Central memory CD8-positive, alpha-beta T cell (primary cell): ENCODE measurements at places on chromosomes 5 and 9.

GRCh38 chr5:14250084-14250695, 107.0 kb downstream of the TRIO start:
- DNase-seq: no peak

GRCh38 chr9:101468116-101468515, 32.5 kb upstream of the ALDOB start:
- DNase-seq: no peak

DNA sequence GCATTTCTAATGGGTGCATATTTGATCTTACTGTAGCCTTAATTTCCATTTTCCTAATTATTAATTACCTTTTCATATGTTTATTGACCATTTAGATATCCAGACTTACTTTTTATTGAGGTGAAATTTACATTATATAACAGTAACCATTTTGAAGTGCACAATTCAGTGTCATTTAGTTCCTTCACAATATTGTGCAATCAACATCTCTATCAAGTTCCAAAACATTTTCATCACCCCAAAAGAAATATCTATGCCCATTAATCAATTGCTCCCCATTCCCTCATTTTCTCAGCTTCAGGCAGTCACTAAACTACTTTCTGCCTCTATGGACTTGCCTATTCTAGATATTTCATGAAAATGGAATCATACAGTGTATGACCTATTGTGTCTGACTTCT, 5.9 kb downstream of the COL15A1 start:
- DNase-seq: no peak

DNA sequence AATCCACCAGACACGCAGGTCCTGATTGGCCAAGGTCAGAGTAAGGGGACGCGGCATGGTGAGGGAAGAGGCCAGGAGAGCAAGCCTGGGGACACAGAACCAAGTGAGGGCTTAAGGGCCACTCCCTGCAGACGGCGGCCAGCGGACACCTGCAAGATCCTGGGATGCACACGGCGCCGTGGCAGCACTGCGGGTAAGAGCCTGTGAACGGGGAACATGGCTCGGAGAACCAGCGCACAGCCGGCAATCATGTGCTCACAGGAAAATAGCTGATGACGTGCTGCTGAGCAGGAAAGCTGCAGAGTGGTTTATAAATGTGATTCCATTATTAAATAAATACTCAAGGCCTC, 27.0 kb upstream of the NSMF start:
- DNase-seq: no peak

DNA sequence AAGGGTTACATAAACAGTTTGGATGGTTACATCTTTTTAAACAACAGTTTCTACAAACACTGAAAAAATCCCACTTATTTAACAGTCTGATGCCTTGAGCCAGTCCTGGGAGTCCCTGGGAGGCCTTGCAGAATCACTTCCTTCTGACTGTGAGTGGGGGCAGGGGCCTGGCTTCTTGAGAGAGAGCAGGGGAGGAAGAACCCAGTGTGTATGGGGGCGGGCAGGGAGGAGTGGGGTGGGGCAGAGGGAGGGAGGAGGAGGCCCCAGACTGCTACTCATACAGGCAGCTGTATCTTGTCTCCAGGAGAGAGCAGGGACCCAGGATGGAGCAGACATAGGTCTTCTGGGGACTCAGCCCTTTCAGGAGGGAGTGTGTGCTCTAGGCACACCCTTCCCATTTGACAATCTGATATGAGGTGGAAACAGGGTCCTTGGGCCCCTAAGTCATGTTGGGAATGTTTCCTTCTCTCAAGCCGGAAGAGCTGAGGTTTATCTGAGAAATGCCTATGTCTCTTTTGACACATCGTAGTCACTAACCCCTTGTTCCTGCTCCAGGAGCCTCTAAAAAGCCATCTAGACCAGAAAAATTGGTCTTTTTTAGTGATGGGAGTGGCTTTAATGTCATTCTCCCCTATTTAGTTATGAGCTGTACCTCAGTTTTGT, 52.8 kb downstream of the IRF1 start:
- DNase-seq: no peak

GRCh38 chr5:115236599-115236998, 26.1 kb downstream of the PGGT1B start:
- no peak for DNase-seq

GRCh38 chr5:58631895-58632294, 49.0 kb downstream of the RAB3C start:
- DNase-seq: no peak

GRCh38 chr9:16871336-16872151, 1.1 kb upstream of the BNC2 start:
- no peak for DNase-seq

- DNase-seq: no peak
These were observed 69.1 kb downstream of the GCNT1 start for GRCh38 chr9:76528056-76528455.

GRCh38 chr9:97703437-97704344, 6.6 kb upstream of the XPA start:
- no peak for DNase-seq

GRCh38 chr5:106822851-106823250, 847.9 kb downstream of the EFNA5 start:
- no peak for DNase-seq

DNA sequence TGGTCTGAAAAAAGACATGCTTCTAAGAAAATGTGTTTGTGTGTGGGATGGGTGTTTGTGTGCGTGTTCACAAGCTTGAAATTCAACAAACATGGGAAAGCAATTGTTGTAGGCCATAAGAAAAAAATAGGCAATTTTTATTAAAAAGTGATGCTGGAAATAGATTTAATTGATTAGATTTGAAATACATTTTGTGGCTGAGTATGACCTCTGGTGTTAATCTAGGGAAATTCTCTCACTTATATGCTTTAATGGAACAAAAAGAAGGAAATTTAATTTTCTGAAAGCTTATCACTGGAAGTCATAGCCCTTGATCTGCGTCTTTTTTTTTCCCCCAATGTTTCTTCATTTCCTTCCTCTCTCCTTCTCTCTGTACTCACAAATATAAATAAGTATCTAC, 3.5 kb upstream of the KCNN2 start:
- DNase-seq: no peak

DNA sequence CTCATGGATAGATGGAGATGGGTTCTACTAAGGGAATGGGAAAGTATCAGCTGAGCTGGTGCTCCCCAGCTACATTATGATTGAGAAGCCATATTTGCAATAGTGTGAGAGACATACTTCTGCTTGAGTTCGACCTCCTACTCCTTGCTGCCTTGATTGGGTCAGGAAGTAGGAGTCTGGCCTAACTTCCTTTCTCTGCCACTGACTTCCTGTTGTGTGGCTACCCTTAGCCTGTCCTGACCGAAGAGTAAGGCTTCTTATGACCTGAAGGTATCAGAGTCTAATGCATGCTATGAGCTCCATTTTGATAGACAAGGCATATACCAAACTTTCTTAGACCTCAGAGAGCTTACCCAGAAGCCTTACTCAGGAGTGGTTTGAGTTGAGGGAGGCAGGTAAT, 53.9 kb downstream of the OSTF1 start:
- no peak for DNase-seq

DNA sequence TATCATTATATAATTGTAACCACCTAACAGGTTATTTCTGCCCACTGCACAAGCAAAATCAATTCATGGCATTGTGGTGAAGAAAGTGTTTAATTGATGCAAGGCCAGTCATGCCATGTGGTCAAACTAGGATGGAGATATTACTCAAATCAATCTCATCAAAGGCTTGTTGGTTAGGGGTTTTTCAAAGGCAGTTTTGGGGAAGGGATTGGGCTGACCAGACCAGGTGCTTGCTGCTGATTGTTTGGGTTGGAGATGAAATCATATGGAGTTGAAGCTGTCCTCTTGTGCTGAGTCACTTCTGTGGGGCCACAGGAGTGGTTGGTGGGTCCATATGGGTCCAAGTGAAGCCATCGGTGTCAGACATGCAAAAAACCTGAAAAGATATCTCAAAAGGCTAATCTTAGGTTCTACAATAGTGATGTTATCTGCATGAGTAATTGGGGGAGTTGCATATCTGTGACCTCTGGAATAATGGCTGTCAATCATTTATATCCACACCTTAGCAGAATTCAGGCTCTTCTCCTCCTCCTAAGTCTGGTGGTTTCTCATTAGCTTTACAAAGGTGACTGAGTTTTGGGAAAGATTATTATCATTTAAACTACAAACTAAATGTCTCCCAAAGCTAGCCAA, 44.9 kb downstream of the HMGCS1 start:
- no peak for DNase-seq

DNA sequence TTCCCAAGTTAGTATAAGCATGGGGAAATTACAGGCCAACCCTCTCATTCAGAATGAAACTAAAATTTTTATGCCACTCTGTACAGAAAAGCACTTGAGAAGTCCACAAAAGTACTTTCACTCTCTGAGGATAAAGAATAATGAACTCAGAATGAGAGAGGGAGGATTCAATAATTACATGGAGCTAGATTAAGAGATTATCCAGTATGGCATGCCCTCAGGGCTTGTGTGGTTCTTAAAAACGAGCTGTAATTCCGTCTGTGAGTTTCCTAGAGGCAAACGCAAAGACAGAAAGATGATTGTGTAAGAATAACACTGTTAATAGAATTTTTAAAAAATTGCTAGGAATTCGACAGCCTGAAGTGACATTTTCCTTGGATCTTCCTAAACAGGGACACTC, 126.8 kb upstream of the PTCH1 start:
- no peak for DNase-seq

DNA sequence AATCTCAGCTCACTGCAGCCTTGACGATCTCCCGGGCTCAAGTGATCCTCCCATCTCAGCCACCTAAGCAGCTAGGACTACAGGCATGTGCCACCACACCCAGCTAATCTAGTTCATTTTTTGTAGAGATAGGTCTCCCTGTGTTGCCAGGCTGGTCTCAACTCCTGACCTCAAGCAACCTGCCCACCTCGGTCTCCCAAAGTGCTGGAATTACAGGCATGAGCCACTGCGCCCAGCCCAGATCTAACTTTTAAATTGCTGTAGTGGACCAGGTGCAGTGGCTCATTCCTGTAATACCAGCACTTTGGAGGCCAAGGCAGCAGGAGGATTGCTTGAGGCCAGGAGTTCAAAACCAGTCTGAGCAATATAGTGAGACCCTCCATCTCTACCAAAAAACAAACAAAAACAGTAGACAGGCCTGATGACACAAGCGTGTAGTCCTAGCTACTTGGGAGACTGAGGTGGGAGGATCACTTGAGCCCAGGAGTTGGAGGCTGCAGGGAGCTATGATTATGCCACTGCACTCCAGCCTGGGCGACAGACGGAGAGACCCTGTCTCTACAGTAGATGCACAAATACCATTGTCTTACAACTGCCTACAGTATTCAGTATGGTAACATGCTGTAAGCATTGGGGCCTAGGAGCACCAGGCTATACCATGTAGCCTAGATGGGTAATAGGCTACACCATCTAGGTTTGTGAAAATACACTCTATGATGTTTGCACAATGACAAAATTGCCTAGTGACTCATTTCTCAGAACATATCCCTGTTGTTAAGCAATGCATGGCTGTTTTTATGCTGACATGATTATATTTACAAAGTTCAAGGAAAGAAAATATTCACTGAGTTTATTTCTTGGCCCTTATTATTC, 1.5 kb upstream of the SIT1 start:
- no peak for DNase-seq

GRCh38 chr9:19690128-19690527, 98.7 kb downstream of the SLC24A2 start:
- no peak for DNase-seq

- DNase-seq: no peak
These were observed 263.4 kb downstream of the DEPDC1B start for GRCh38 chr5:60436518-60436917.

GRCh38 chr5:88092358-88092757, 176.3 kb downstream of the TMEM161B start:
- no peak for DNase-seq

- DNase-seq: no peak
These were observed 103.4 kb downstream of the MELK start for GRCh38 chr9:36676091-36676490.

- no peak for DNase-seq
These were observed 9.8 kb upstream of the ZDHHC11 start for GRCh38 chr5:860506-861150.

DNA sequence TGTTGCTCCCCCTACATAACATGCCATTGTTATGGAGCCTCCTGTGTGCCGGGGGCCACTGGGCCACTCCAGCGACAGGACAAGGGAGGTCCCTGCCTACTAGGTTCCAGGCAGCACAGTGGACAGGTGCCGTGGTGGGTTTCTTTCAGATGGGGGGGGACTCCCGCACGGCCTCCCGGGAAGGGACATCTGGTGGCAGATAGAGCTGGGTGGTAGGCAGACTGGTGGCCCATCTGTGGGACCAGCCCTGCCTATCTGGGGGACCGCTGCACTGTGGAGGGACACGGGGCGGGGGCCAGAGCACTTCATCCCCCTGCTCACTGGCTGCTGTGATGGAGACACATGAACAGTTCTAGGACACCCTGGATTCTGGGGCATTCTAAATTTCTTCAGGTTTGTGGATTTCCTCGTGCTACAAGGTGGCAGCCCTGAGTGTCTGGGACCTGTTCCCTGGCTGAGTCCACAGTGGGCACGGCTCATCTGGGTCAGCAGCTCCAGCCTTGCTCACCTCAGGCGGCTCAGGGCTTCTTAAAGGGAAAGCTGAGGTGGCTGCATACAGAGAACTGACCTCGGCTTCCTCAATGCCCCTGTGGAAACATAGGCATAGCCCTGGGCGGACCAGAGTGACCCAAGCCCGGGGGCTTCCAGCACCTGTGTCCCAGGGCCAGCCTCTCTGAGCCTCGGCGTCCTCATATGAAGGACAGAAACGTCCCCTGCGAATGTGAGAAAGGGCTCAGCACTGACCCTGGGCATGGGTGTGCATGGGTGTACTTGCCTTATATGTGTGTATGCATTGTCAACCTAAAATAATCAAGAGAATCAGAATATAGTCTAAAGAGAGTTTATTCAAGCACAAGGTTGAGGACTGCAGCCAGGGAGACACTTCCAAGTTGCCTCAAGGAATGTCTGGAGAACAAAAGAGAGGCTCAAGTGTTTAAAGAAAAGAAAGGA, 22.5 kb downstream of the FGD3 start:
- DNase-seq: no peak

DNA sequence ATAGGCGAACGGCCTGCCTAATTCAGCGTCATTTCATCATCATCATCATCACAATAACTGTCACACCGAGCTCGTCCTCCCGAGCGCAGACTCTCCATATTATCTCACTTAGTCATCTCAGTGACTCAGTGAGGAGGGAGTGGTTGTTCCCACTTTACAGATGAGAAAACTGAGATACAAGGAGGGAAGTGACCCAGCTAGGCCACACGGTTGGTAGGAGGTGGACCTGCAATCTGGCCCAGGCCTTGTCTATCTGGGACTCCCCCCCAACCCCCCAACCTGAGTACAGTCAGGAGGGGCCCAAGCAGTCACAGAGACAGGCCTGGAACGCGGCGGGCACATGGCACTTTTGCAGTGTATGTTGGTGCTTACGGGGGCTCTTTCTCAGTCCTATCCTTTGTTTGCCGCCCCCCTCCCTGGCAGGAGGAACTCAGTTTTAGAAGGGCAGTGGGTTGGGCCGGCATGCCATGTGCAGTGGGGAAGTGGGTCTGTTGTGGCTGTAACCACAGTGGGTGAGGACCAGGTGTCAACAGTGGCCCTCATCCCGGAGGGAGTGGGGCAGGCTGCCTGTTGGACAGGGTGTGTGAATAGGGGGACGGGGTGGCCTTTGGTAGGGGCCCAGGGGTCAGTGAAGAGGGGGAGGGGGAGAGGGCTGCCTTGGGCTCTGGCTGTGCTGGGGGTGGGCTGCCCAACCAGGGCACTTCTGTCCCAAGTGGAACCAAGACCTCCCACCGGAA, 1.7 kb upstream of the RXRA start:
- no peak for DNase-seq

GRCh38 chr5:42301349-42301748, 121.9 kb upstream of the GHR start:
- DNase-seq: no peak

- DNase-seq: no peak
These were observed 17.4 kb downstream of the TMOD1 start for GRCh38 chr9:97518909-97519307.
